ENCODE measurements at places on chromosomes 6 and 20.

DNA sequence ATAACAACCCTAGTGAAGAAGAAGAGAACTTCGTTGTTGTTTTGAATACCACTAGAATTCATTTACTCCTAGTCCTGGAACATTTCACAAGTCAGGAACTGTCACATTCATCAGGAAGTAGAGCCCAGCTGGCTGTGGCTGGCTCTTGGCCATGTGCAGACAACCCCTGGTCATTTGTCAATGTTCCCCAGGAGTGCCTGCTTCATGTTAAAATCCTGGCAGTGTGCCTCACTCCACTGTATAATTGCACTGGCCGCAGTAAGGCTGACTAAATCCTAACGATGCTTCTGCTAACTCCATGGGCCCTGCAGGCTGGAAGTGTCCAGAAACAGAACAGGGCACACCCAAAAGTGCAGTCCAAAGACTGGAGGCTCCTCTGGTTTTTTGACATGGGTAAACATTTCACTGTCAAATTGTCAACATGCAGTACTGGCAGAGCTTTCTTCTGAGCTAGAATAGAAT is 41.5 kb upstream of the ADGRF1 start:
- DNase-seq, result no peak

GRCh38 chr6:20631549-20631924 is 97.3 kb downstream of the CDKAL1 start:
- no peak for DNase-seq

- DNase-seq, result no peak
These were observed 66.7 kb downstream of the CD164 start for GRCh38 chr6:109315341-109316110.

GRCh38 chr6:47161176-47161687 is 119.1 kb upstream of the ADGRF1 start:
- no peak for DNase-seq

DNA sequence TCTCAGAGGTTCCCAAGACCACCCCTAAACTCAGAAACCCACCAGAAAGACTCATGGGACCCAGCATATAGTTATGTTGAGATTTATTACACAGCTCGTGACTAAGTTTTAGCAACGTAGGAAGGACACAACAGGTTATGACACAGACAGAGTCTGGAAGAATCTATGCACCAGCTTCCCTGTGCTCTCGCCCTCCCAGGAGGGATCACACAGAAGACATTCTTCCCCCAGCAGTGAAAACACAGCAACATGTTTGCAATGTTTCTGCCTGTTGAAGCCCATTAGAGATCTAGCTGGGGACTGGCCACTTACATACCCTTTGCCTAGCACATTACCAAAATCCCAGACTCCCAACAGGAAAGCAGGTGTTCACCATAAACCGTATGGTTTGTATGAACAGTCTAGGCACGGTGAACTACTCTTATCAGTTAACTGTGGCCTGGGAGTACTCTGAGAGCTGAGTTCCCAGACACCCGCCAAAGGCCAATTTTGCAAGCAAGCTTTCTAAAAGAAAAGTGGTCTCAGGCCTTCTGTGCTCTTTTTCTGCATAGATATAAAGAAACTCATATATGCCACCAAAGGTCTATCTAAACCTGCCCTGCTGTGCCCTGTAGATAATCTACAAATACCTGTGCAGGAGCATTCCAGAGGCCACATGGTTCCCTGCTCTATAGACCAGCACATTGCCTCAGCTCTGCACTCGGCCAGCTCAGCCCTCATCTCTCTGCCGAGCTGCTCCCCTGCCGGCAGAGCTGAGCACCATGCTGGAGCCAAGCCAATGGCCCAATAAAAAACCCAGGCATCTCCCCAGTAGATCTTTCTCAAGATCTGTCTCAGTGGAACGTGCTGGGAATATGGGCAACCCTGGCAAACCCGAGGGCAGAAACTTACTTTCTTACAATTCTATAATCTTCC is 69.6 kb upstream of the SMIM28 start:
- no peak for DNase-seq

GRCh38 chr6:130020073-130020906 is 1.9 kb downstream of the L3MBTL3 start:
- peak; percentile 15 for DNase-seq

DNA sequence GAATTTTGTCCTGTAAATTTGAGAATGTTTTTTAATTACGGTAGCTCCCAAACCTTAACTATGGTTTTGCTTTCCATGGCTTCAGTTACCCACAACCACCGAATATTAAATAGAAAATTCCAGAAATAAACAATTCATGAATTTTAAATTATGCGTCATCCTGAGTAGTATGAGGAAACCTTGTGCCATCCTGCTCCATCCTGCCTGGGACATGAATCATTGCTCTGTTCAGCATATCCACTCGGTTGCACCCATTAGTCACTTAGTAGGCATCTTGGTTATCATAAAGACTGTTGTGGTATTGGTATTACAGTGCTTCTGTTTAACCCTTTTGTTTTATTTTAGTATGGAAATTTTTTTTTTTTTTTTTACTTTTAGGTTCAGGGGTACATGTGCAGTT is 39.7 kb downstream of the KCNS1 start:
- no peak for DNase-seq

GRCh38 chr6:127917766-127918165 is 16.9 kb upstream of the THEMIS start:
- DNase-seq, result no peak

- DNase-seq, result no peak
These were observed 44.0 kb downstream of the PRND start for GRCh38 chr20:4765681-4766080.

GRCh38 chr6:143402721-143403336 is 47.7 kb downstream of the ADAT2 start:
- no peak for DNase-seq

DNA sequence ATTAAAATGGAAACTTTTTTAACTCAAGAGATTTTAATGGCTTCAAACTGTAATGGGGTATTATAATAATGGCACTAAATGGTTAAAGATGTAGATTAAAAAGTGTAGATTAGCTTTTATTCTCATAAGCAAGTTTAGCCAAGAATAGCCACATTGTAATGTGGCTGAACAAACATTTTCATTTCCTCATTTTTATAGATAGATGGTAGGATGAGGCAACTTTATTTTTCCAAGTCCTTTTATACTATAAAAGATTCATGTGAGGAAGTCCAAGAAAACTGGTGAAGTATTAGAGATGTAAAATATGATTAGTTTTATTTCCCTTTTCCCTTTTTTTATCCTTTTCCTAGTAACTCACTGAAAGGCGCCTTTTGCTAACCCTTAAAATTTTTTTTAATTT is 88.8 kb downstream of the ATRN start:
- DNase-seq, result no peak

DNA sequence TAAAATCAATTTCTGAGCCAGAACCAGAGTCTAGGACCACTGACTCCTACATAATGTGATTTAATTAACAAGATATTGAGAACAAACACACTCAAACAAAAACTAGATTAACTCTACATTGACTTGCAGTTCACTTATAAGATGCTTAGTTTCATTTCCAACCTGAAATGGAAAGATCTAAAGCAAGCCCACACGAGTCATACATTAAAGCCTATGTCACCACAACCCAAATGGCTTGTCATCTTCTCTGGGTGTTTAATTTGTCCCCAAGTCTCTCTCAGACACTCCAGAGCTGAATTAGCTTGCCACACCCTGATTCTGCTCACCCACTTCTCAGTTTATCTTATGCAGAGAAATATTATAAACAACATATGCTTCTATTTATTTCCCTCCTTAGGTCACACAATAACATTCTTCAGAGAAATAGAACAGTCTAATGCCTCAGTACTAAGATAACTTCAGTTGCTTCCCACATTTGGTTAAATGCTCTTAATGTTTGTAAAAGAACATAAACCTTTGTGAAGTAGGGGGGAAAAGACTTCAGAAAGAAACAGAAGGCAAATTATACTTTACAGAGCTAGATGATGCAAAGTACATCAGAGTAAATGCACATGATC is 8.8 kb upstream of the FBXO30 start:
- DNase-seq, result no peak

GRCh38 chr6:4817551-4817950 is 41.3 kb downstream of the CDYL start:
- no peak for DNase-seq

DNA sequence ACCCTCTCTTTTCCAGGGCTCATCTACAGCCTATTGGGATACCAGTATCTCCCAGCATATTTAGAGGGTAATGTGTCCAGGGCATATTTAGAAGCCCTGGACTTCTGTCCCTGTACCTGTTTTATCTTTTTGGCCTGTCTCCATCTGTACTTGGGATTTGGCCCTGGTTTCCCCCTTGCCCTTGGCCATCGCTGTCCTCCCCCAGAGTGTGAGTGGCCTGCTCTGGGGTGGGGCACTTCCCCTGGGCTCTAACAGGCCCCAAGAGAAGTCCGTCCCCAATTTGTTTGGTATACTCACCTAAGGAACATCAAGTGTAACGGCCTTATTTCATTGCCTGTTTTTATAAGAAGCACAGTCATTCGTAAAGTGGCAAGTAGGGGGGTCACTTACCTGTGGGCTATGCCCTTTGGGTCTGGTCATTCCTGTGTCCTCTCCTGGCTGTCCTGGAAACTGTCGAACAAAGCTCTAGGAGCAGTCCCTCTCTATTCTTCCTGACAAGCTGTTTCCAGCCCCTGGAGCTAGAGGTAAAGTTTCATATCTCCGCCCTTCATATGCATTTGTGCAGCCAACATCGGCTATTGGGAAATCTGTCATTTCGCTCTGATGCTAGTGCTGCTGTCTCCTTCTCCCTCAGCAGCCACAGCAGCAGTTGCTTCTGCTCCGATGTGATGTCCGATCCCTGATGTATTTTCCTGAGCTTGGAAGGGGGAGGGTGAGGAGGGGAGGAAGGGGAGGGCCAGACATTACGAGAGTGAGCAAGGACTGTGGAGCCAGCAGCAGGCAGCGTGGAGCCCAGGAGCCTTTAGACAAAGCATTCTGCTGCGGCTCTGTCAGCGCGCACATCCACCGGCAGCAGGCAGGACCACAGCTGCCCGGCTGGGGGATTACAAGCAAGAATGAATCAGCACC is 83.4 kb downstream of the TCP11 start:
- no peak for DNase-seq

- no peak for DNase-seq
These were observed 5.1 kb downstream of the BEND3 start for GRCh38 chr6:107110200-107110599.

DNA sequence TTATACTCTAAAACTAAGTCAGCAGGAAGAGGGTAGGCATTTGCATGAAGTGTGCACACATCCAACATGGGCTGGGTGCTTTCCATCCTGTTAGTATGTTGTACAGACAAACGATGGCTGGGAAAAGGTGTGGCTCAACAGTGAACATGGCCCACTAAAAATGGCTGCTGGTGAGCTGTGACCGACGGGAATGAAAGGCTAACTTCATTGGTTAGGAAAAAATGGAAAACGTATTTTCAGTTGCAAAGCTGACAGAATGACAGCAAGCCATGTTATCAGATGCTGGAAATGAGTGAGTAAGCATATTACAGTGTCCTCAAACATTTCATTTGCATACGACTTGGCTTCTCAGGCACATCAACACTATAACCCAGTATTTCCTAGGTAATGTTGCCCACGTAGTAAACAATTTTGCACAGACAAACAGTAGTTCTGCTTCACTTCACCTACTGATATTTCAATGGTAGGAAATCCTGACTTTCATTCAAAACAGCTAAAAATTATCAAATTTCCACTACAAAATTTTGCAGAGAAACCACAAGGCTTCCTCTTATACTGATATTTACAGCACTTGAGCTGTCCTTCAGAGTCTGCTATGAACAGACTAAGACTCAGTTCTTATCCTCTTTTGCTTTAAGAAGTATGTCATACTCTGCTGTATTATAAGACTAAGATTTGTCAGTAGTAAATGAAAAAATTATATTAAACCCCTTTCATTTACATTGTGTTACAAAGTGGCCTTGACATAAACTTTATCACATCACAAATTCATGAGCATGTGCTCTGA is 98.9 kb downstream of the IRF4 start:
- DNase-seq, result no peak

GRCh38 chr20:3896853-3897583 is 7.8 kb downstream of the PANK2 start:
- no peak for DNase-seq

DNA sequence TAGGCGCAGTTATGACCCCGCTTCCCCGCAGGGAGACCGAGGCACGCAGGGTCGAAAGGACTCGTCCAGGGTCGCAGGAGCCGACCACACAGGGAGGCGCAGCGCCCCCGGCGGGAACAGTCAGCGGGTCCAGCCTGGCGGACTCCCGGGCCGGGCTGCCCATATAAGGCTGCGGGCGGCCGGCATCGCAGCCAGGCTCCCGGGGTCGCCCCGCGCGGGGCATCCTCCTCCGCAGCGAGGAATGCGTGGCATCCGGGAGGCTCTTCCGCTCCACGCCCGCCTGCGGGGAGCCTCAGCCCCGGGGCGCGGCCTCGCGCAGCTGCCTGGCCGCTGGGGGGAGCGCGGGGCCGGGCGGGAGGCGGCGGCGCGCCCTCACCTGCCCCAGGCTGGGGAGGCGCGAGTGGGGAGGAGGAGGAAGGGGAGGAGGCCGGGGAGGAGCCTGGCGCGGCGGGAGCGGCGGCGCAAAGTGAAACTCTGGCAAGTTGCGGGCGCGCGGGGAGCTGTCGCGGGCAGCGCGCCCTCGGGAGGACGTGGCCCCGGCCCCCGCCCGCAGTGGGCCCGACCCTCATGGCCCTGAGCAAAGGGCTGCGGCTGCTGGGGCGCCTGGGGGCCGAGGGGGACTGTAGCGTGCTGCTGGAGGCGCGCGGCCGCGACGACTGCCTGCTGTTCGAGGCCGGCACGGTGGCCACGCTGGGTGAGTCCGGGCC is at the start of gene SYNJ2:
Gene SYNJ2 (plus strand): TSS at position 469 of the 707 bp plus-strand sequence. CDS start 99 bp downstream, at position 568.
- DNase-seq, result peak; percentile 71

GRCh38 chr20:20856306-20856705 is 143.9 kb upstream of the RALGAPA2 start:
- DNase-seq, result no peak

GRCh38 chr20:24892931-24893330 is 56.1 kb upstream of the CST7 start:
- DNase-seq, result no peak

DNA sequence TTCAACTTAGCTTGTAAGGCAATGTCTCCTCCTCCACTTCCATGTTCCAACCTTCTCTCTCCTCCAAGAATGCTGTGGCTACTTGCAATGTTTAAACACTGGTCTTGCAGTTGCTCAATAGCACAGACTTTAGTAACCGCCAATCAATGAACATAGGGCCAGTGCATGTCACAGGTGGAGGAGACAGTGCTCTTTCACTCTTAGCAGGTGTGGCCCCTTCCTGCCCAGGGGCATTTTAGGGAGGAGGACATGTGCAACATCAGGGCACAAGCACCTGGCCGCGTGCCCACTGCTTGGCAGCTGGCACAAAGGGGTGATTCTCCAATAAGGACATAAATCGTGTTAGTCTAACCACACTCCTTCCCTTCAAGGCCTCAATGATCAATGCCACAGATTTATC is 41.3 kb downstream of the ADGRF1 start:
- DNase-seq, result no peak

- no peak for DNase-seq
These were observed 150.8 kb downstream of the COL21A1 start for GRCh38 chr6:56096541-56096940.

GRCh38 chr6:137949686-137950390 is 82.8 kb downstream of the TNFAIP3 start:
- no peak for DNase-seq

DNA sequence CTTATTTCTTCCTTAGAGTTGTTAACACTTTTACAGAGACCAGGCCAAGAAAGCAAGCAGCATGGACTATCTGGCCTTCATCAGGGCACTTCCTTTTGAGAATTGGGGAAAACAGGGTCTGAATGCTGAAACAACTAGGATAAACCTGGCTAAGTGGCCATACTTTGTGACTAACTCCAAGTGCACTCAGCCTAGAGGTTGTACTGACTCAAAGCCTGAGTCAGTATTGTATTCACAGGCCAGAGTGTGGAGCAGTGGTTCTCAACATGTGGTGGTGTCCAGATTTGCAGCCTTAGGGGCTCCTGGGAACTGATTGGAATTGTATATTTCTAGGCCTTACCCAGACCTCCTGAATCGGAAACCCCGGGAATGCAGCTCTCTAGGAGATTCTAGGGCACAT is 20.1 kb downstream of the SEC23B start:
- no peak for DNase-seq
